ENCODE measurements at places on chromosomes 7 and 10.

DNA sequence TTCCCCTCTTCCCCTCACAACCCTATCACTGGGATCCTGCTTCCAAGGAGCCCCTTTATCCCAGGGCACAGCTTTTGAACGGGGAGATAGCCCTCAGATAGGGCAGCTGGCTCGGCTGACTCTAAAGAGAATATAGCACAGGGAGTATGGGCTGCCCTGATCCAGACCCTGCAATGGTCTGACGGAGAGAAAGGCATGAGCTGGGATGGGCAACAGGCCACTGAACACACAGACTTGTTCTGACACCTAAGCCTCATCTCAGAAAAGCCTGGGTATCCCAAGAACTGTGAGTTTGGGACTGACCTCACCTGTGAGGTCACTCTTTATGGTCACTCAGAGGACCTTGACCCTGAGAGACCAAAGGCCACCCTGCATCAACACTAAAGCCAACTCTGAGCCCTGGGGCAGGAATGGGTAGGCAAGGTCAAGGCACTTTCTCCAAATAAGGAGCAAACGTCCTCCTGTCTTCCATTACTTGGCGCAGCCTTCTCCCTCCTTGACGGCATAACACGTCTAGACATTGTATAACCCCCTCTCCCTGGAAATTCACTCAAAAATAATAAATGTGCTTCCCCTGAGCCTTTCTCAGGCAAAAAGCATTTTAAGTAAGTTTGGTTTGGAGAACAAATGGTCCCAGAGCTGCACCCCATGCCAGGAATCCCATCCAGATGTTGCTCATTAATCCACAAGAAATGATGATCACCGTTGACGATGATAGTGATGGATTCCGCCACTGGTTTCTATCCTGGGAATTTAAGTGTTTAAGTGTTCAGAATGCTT, 8.2 kb upstream of the LRRC18 start:
- no peak for DNase-seq

DNA sequence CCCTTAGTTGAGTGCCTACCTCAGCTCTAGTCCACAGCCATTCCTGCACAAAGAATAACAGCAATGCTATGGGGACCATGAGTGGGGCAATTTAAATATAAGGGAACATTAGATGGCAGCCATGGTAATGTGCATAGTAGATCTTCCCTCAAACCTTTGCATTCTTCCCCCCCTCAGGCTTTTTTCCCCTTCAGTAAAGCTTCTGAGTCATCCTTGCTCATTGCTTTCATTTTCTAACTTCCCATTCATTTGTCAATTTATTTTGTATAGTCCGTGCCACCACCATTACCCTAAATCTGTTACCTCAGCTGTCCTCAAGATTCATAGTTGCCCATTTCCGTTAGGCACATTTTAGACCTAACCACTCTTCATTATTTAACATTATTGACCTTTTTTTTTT, 10.7 kb downstream of the HECTD2 start:
- no peak for DNase-seq

DNA sequence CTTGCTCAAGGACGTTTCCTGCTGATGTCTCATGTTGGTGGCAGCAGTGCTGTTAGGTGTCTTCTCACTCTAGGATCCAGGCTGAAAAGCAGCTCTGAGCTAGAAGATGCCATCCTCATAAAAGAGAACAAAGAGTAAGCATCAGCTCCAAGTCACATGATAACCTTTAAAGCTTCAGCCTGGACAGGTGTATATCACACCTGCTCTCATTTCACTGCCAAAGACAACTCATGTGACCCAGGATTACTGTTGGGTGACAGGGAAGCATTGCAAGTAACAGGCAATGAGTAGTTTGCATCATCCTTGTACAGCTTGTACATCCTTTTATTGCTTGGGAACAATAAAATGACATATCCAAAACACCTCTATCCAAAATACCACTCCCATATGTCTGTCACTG, 423.4 kb upstream of the DPP6 start:
- DNase-seq = no peak

DNA sequence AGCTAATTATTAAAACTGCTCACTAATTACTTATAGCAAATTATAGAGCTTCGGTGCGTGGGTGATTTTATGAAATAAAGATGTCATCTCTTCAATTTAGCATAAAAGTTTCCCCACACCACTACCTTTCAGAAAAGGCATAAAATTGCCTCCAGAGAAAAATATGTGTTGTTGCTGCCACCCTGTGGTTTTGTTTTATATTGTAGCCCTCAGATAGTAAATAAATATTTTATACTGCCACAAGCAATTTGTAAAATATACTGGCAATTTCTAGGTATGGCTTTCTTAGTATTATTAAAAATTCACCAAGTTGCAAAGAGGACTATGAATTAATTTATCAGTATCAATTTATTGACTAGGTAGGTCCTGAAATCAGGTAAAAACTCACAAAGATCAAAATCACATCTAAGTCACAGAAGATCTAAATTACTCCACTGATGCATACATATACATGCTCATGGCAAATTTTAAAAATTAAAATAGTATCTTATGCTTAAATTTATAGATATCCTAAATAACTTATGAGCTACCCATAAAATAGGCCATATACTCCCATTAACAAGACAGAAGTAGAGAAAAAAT, 26.5 kb downstream of the ASNS start:
- DNase-seq = no peak

DNA sequence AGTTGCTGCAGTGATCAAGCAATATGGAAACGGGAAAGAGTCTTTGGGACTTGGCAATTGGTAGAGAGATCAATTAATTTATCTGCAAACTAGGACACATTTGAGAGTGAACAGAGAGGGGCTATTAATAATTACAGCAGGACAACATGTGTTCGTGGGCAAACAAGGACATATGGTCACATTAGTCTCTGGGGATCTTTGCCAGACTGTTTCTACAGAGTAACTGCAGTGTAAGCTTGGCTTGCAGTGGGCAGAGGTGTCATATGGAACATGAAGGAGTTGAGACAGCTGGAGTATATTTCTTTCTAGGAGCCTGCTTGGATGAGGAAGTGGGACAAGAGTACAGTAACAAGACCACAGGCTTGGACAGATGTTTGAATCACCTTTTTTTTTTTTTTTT, 232.1 kb upstream of the LYZL1 start:
- no peak for DNase-seq

- DNase-seq = no peak
These were observed 33.6 kb downstream of the GPER1 start for GRCh38 chr7:1121476-1121875.
